ENCODE measurements at places on chromosomes 1 and 21. TPM values are rescaled to one million over a fixed set of nuclear protein-coding genes. Genes with fewer than 3 reads are reported as not detected.

The DSCAM gene
- not detected for total RNA-seq

The TNFRSF4 gene
- 0.32 TPM for total RNA-seq

The CENPF gene
- 199 TPM for total RNA-seq

The METTL25B gene
- total RNA-seq = 10.0 TPM

The NID1 gene
- 19.9 TPM for total RNA-seq

The EXOSC10 gene
- 55.8 TPM for total RNA-seq

The SHC1 gene
- 337 TPM for total RNA-seq

The PPIAL4G gene
- not detected for total RNA-seq

The NKAIN1 gene
- total RNA-seq = not detected

The KRTAP19-1 gene
- total RNA-seq = not detected

The LAMC1 gene
- 383 TPM for total RNA-seq
